ENCODE measurements at places on chromosomes 13 and 19.
A peak's percentile ranks its signal among the peaks of the same experiment; 100 is the strongest.

DNA sequence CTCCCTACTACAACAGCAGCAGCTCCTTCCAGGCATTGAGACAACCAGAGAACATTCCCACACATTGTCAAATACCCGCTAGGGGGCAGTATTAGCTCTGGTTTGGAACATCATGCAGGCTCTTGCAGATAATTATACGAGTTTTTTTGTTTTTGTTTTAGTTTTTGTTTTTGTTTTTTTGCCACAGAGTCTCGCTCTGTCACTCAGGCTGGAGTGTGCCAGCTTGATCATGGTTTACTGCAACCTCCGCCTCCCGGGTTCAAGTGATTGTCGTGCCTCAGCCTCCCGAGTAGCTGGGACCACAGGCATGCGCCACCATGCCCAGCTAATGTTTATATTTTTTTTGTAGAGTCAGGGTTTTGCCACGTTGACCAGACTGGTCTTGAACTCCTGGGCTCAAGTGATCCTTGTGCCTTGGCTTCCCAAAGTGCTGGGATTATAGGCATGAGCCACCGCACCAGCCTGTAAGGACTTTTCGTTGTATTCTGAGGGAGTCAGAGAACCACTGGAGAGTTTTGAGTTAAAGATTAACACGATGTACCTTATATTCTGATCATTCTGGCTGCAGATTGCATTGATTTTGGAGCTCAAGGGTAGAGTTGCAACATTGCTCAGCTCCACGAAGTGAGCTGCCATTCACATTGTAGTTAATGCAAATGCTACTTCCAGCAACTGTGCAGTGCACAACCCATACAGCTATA is 41.7 kb upstream of the CEACAM20 start:
- peak; percentile 63 for DNase-seq

GRCh38 chr13:46134961-46135522 is 30.2 kb upstream of the CPB2 start:
- peak; percentile 19 for DNase-seq

- no peak for DNase-seq
Measured at GRCh38 chr19:30401956-30402355, 29.8 kb downstream of the ZNF536 start.

- DNase-seq, result no peak
Measured at GRCh38 chr13:84946192-84946591, 853.0 kb downstream of the SLITRK6 start.

DNA sequence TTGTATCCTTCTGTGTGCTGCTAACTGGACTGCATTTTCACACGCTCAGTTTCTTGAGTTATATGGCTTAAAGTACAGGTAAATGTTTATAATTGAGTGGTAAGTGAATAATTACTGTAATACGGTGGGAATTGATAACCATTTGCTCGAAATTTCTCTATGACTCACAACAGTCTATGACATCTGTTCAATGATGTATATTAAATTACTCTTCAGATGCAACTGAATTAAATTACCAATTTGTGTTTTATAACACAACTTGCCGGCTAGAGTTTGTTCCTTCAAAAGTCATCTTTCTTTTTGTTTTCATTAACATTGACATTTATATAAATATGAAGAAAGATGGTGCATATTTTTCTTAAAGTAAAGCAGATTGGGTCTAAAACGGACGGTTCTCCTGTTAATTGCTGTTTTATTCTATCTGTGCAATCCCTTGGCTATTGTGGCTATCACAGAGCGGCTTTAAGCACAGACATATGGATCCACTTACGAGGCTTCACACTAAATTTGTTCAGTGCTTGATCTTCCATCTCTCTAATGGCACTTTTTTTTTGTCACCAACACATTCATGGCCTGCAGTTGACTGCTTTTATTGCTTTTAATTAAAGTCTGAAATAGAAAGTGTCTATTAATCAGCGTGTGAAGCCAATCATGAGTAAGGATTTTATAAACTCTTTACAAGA is 1291.6 kb upstream of the SLC10A2 start:
- no peak for DNase-seq

Measured in Daoy (cell line).